Activated T-helper 2 cell treated with anti-CD3 and anti-CD28 coated beads, Interferon-gamma antibody, Interleukin-2, Interleukin-4, amounts not matched to agents 10 μg/mL and 5 μg/mL and 100 μg/mL, durations not matched to agents 14 hours and 24 hours and 36 hours (primary cell): ENCODE measurements at places on chromosomes 5 and 9. TPM values are rescaled to one million over a fixed set of nuclear protein-coding genes. Genes with fewer than 3 reads are reported as not detected.

GRCh38 chr9:122329597-122329996 lies 41.2 kb upstream of the PTGS1 start:
- no peaks in the 10 kb centered on the region for H3K27me3 ChIP-seq
- peaks cover 19% of the 10 kb centered on the region for H3K36me3 ChIP-seq
- H3K4me1 ChIP-seq: peaks cover 10% of the 10 kb centered on the region
- H3K27ac ChIP-seq: no peak overlapping the region

DNA sequence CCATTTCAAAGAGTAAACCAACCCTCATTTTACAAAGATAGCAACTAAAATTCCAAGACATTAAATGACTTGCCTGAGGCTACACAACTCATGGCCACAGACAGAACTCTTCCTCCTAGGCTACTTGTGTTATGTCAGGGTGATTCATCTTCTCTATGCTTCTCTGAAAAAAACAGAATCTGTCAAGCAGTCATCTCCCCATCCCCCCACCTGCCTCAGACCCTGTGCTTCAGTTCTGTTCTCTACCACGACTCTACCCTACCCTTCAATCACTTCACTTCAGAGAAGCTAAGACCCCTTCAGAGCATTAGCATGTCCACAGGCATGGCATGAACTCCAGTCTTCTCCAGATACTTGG lies 277.7 kb upstream of the PTGER4 start:
- peaks cover 74% of the 10 kb centered on the region for H3K4me1 ChIP-seq
- no peaks in the 10 kb centered on the region for H3K27me3 ChIP-seq
- H3K27ac ChIP-seq: peak overlapping the region; percentile 31

GRCh38 chr9:16202914-16203728 lies 650.3 kb downstream of the CCDC171 start:
- no peak overlapping the region for H3K27ac ChIP-seq
- H3K4me1 ChIP-seq: no peaks in the 10 kb centered on the region
- no peaks in the 10 kb centered on the region for H3K36me3 ChIP-seq
- no peak overlapping the region for H3K4me3 ChIP-seq
- no peak for DNase-seq
- H3K27me3 ChIP-seq: no peaks in the 10 kb centered on the region

DNA sequence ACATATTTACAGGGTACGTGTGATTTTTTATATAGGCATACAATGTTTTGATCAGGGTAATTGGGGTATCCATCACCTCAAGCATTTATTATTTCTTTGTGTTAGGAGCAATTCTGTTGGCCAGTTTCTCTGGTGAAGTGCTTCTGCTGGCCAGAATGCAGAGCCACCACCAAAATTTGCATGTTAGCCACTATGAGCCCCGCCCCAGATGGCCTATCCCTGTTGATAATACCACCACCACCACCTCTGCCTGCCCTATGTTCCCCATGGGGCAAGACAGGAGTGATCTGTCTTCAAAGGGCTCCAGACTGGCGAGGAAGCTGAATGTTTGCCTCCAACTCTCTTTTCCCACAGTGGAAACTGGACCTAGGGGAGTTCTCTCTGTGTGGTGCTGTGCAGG lies 26.0 kb upstream of the JAK2 start:
- peaks cover 19% of the 10 kb centered on the region for H3K36me3 ChIP-seq
- H3K4me3 ChIP-seq: no peak overlapping the region
- DNase-seq: no peak
- peaks cover 12% of the 10 kb centered on the region for H3K4me1 ChIP-seq

The LCN10 gene
- total RNA-seq: 1.2 and 1.7 TPM in 2 replicates
